ENCODE measurements at places on chromosomes 3 and 15.

DNA sequence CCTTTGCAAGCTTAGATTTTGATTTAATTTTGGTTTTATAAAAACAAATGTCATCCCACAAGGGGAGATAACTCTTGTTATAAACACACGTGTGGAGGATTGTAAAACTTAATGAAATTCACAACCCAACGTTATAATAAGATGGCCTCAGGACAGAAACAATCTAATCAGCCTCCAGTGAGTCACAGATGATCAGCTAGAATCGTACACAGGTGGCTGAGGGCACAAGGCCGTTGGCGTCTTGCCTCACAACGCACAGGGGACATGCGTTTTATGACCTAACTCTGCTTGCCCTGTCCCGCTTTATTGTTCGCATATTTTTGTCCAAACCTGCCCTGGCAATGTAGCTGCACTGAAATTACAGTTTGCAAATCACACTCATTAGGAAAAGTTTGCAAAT is 121.9 kb upstream of the PDZRN3 start:
- no peak overlapping the region for H3K27ac ChIP-seq
- no peaks in the 10 kb centered on the region for H3K4me1 ChIP-seq
- H3K36me3 ChIP-seq = no peaks in the 10 kb centered on the region
- H3K27me3 ChIP-seq = no peaks in the 10 kb centered on the region

- H3K27me3 ChIP-seq = no peaks in the 10 kb centered on the region
- DNase-seq = no peak
- H3K4me1 ChIP-seq = peaks cover 44% of the 10 kb centered on the region
- H3K27ac ChIP-seq = peak overlapping the region; percentile 25
These were observed 4.7 kb downstream of the SUCLG2 start for GRCh38 chr3:67649681-67650080.

GRCh38 chr15:37574985-37575384 is 359.5 kb upstream of the TMCO5A start:
- H3K27me3 ChIP-seq = no peaks in the 10 kb centered on the region

GRCh38 chr15:96692826-96693225 is 362.3 kb downstream of the NR2F2 start:
- H3K36me3 ChIP-seq = no peaks in the 10 kb centered on the region
- no peaks in the 10 kb centered on the region for H3K4me1 ChIP-seq
- no peak overlapping the region for H3K27ac ChIP-seq

Measured in activated CD8-positive, alpha-beta T cell treated with anti-CD3 and anti-CD28 coated beads, Interleukin-2, amount 10 ng/mL, durations not matched to agents 7 days and 5 days (primary cell).